ENCODE measurements at places on chromosomes 2 and 18.

- DNase-seq: no peak
These were observed at the start of gene RAB31 for GRCh38 chr18:9708057-9708433. TSS of gene RAB31 (plus strand) at chr18:9708301. CDS start at chr18:9708406, 105 bp downstream.

GRCh38 chr2:225510796-225511195 lies 111.3 kb downstream of the NYAP2 start:
- no peak for DNase-seq

DNA sequence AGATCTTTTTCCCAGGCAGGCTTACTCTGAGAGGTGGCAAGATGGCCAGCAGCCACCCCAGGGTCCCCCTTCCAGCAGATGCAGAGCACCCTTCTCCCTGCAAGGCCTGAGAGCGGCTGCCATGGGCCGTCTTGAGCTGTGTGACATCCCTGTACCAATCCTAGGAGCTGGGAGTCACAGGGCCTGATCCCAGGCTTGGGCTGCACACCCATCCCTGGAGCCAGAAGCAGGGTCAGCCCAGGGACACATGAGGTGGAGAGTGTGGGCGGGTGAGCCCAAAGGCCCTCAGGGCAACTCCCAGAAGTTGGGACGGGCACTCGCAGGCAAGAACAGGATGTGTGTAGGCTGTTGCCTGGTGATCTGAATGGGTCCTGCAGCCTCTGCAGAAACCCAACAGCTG lies 40.5 kb downstream of the CROCC2 start:
- DNase-seq: no peak

- no peak for DNase-seq
These were observed 549.0 kb downstream of the ZNF804A start for GRCh38 chr2:185147361-185147760.

DNA sequence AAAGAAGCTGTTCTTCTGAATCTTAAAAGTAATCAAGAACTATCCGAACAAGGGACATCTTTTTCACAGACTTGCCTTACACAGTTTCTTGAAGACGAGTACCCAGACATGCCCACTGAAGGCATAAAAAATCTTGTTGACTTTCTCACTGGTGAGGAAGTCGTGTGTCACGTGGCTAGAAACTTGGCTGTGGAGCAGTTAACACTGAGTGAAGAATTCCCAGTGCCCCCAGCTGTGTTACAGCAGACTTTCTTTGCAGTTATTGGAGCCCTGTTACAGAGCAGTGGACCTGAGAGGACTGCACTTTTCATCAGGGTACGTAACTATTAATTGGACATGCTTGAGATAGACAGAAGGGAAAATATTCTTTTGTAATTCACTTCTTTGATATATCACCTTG lies 2.4 kb downstream of the MRPL44 start:
- no peak for DNase-seq

- no peak for DNase-seq
These were observed 632.5 kb downstream of the SUCLG1 start for GRCh38 chr2:83826577-83826976.

GRCh38 chr18:79588636-79589481 lies 90.7 kb upstream of the CTDP1 start:
- DNase-seq: no peak

DNA sequence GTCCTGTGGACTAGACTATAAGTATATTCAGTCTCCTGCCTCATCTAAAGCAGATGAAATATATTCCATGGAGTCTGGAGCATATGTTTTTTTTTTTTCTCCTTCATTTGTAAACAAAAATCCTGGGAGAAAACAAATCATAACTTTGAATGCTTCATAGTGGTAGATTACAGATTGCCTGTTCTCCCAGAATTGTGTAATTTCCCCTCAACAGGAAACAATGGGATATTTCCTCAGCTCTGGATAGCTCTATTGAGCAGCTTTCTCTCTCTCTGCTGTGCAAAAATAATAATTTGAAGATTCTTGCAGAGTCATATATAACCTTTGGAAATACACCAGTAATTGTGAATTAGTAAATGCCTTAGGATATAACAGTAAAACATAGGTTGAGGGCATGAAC lies 1406.6 kb upstream of the ACVR2A start:
- no peak for DNase-seq

- DNase-seq: no peak
These were observed 122.0 kb downstream of the WDSUB1 start for GRCh38 chr2:159164457-159164911.

DNA sequence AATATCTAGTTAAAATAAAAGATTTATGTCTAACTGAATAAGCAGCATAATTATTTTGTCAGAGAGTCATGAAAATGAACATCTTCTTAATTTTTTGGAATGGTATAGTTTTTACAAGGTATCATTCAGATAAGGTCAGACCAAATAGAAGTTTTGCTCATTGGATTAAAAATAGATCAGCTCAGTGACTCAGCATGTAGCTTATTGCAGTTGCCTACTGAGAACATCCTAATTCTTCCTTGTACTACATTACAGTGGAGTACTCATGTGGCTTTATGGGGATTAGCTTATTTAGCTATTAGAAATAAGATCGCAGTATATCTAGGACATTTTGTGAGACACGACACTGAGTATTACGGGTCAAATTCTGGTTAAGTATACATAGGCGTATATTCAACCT lies 38.2 kb upstream of the PPM1B start:
- DNase-seq: no peak

GRCh38 chr2:25996844-25997243 lies 14.5 kb upstream of the KIF3C start:
- no peak for DNase-seq

DNA sequence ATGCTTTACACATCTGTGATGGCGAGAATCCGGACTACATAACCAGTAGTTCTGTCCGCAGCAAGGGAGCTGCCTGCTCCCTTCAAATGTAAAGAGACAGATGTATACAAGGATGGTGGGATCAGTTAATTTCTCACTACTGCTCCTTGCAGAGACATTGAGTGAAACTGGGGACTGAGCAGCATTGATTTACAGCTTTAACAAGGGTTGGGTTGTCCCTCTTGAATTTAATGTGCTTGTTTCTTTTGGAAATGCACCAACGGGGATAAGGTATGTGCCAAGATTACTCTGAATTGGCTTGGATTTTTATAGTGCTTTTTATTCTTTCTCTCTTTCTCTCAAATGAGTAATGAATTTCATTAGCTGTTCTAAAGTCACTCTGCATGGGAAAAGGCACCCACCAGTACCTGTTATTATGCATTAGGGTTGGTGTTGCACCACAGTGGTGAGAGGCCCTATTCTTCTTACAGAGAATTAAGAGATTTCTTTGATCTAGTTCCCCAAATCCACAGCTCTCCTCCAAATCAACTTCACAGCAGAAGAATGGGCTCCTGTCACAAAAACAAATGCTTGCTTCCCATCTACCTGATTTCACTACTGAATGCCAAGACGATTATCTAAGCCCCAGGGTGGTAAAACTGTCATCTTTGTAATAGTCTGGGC lies 107.6 kb downstream of the DOCK10 start:
- DNase-seq: no peak

GRCh38 chr2:1501038-1501851 lies 88.0 kb downstream of the TPO start:
- no peak for DNase-seq

GRCh38 chr2:233436191-233436581 lies 81.9 kb downstream of the DGKD start:
- DNase-seq: no peak

DNA sequence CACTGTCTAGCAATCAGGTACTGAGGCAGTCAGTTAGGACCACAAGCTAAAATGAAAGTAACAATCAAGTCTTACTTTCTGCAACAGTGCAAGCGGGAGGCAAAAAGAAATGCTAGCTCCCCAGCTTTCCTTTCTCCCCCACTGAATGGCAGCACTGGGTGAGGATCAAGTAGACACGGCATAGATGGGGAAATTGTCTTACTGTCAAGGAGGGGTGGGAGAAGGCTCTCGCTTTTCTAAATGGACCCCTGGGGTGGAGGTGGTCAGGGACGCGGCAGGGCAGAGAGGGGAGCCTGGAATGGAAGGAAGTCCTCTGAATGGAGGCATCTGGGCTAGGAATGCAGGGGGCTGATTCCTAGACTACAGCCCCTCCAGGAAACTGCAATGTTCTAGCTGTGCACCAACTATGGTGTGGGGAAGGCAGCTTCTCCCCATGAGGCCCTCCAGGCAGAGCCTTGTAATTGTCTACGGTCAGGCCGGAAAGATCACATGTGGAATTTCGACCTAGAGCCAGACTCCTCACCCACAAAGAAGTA lies 24.3 kb downstream of the METTL8 start:
- no peak for DNase-seq

GRCh38 chr18:13892098-13892497 lies 23.2 kb downstream of the MC2R start:
- DNase-seq: no peak

- no peak for DNase-seq
These were observed 108.6 kb downstream of the COMMD1 start for GRCh38 chr2:62014102-62014501.

GRCh38 chr2:186308347-186308746 lies 177.7 kb upstream of the ZC3H15 start:
- no peak for DNase-seq

- DNase-seq: no peak
These were observed 11.8 kb downstream of the CD8A start for GRCh38 chr2:86778957-86779356.

- DNase-seq: no peak
These were observed 19.4 kb downstream of the TMEM87B start for GRCh38 chr2:112074506-112074905.

DNA sequence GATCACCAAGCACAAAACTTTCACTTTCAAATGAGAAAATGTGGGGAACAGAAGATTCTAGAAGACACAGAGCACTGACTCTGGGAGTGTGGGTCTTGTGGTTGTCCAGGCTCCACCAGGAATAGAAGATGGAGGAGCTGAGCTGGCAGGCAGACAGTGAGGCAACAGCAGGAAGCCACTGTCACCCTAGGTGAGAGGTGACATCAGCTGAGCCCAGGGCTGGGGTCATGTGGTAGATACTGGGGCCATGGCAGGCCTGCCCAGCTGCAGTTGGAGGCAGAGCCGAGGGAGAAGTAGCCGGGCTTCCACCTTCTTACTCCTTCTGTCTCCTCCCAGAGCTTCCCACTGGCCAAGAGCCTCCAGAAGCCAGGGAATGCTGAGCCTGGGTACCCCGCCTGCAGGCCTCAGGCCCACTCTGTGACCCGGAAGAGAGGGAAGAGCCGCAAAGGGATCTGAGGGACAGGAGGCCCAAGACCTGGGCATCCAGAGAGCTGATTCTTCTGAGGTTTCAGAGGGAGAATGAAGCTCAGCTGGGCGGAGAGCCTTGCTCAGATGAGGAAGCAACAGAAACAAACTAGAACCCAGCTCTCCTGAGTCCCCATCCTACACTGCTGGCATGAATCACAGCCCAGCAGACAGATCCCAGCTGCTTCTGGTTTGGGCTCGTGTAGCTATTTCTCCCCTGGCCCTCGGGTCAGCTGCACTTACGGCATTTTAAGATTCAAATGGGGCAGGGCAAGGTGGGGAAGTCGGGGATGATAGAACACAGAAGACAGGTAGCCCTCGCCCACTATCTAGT lies 39.8 kb upstream of the ASAP2 start:
- no peak for DNase-seq

DNA sequence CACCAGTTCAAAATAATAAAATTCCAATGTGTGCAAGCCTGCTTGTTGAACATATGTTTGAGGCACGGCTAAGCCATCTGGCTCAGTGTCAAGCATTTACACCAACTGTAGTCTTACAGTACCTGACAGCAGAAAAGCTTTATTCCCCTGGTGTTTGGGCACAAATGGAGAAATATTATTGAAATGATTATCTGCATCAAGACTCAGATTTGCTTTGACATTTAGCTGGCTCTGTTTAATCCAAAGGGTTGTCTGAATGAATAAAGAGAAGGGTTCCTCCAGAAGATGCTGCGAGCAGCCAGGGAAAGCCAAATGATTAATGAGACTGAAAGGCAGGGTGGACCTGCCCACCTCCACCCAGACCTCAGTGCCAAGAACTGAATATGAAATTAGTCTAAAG lies 393.2 kb upstream of the GALNT5 start:
- DNase-seq: no peak

- DNase-seq: no peak
These were observed 58.6 kb downstream of the TSHZ1 start for GRCh38 chr18:75269124-75269680.

DNA sequence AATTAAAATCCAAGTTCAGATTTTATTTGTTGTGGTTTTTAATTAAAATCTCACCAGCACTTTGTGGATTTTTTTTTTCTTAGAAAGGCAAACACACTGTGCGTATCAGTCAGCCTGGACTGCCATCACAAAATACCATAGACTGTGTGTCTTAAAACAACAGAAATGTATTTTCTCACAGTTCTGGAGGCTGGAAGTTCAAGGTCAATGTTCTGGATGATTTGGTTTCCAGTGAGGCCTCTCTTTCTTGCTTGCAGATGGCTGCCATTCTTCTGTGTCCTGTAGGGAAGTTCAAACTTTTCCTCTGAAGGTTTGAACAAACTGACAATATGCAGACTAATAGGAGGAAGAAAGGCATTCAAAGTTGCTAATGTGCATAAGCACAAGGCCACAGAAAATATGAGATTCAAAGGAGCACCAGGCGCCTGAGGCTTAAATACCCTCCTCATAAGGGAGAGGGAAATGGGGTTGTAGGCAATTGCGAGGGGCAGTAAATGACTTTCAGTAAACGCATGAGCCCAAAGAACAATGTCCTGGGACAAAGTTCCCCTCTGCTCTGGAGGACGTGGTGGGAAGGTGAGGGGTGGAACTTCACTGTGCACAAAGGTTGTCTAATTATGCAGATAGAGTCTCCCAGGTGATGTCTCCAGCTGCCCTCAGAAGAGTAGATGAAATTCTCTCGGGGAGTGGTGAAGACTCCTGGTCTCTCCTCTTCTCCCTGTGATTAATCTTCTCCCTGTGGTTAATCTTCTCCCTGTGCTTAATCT lies 26.5 kb upstream of the KCNF1 start:
- DNase-seq: no peak

DNA sequence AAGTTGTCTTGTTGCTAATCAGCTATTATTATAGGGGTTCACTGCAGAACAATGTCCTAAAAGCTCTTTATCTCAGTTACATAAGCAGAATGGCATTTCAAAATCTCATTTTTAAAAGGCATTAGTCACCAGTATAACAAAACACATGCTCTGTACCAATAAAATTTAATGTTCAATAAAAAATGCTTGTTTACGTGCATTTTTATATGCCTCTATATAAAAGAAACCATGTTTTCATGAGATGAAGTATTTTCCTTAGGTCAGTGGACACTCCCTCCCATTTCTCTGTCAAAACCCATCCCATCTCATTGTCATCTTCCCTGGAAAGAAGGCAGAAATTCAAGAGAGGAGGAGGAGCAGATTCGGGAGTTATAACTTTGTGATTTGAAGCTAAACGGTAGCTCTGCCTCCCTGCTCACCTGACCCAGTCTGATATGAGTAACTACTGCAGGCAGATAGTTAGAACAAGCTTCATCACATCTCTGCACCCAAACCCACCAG lies 231.9 kb upstream of the SIX2 start:
- DNase-seq: no peak

GRCh38 chr2:147623328-147623727 lies 221.5 kb upstream of the ACVR2A start:
- no peak for DNase-seq

GRCh38 chr2:55498582-55498981 lies 20.9 kb upstream of the CFAP36 start:
- no peak for DNase-seq

GRCh38 chr2:104447831-104448434 lies 406.0 kb upstream of the POU3F3 start:
- no peak for DNase-seq

- no peak for DNase-seq
These were observed 149.2 kb downstream of the FAM210A start for GRCh38 chr18:13577091-13577697.

All from activated naive CD4-positive, alpha-beta T cell (primary cell).